Frontal cortex (tissue), 4 donors: ENCODE measurements at places on chromosomes 2 and 18.

- DNase-seq = no peak
These were observed 38.6 kb upstream of the RASGRP3 start for GRCh38 chr2:33437815-33438214.

GRCh38 chr2:225599856-225600255 is 200.3 kb downstream of the NYAP2 start:
- DNase-seq = no peak

GRCh38 chr2:120239488-120240287 is 13.0 kb upstream of the RALB start:
- DNase-seq = no peak

DNA sequence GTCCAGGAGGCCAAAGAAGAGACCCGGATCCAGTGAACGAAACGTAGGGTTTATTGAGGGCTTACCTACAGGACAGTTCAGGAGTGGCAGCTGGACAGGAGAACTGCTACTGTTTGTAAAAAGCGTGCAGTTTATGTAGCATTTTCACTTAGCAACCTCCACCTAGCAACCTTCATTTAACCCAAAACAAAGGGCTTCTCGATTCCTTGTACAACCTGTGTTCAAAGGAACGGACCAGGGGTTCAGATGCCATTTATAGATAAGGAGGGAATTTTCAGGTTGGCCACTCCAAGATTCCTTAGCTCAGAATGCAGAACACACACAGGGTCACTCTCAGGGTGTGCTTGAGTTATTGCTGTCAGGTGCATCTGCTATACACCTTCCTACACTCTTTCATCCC is 65.1 kb upstream of the YWHAQ start:
- no peak for DNase-seq

DNA sequence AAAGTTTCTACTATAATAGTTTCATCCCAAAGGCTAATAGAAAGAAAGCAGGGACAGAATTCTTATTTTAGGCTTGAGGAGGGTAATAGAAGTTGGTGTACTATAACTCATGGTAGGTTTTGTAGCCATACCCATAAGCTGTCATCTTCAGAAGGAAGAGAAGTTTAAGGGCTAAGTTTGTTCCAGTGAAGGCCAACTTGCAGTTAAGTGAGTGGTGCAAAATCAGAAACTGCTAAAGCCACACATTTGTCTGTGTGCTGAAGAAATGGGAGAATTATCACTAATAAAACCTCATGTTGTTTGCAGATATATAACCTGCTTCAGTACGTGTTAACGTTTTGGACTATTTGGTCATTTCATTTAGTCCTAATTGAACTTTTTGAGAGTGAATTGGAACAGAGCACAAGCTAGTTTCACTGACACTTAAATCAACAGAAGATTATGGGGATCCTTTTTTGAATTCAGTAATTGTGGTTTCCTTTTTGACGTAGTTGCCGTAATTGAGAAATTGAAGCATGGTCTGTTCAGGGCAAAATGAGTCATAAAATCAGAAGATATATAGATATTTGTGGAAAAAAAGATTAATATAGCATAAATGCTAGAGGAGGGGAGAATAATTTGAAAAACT is 69.1 kb downstream of the PHLPP1 start:
- no peak for DNase-seq

- no peak for DNase-seq
These were observed 103.9 kb upstream of the COL3A1 start for GRCh38 chr2:188870289-188870688.

DNA sequence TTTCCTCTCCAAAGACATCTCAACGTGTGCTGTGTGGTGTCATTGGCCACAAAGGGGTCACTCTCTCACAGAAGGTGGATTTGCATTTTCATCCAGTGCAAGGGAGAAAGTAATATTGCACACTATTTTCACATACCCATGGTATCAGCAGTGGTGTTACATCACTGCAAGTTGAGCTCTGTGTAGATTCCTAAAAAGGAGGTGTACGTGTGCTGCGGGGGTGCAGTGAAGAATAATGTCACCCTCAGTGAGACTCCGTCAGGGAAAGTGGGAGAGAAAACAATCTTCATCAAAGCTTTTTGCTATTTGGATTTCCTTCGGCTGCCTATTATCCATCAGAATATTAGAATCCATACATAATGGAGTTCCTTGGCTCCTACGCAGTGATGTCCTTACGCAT is 733.8 kb upstream of the FANCL start:
- DNase-seq = no peak

- no peak for DNase-seq
These were observed 64.6 kb upstream of the ATG16L1 start for GRCh38 chr2:233186851-233187250.

GRCh38 chr2:45007961-45008295 is 1.3 kb downstream of the SIX2 start:
- peak; percentile 28 for DNase-seq

DNA sequence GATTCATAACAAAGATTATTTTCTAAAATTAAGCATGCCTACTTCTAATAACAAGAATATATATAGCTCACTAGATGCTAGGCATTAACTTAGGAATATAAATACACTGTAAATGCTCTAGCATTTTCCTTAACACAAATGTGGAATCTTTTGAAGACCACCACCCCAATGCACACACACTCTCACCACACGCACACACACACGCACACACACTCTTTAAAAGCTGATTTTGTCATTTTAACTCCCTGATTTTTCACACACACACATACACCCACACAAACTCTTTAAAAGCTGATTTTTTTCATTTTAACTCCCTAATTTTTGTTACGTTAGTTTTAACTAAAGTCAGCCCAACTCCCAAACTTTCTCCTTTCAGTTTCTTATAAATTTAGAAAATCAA is 3.0 kb downstream of the COL5A2 start:
- no peak for DNase-seq

GRCh38 chr2:187842315-187842714 is 288.1 kb upstream of the TFPI start:
- no peak for DNase-seq

- no peak for DNase-seq
These were observed 99.9 kb downstream of the GALNT14 start for GRCh38 chr2:31038385-31038784.

GRCh38 chr2:226488034-226488433 is 311.6 kb downstream of the IRS1 start:
- no peak for DNase-seq

DNA sequence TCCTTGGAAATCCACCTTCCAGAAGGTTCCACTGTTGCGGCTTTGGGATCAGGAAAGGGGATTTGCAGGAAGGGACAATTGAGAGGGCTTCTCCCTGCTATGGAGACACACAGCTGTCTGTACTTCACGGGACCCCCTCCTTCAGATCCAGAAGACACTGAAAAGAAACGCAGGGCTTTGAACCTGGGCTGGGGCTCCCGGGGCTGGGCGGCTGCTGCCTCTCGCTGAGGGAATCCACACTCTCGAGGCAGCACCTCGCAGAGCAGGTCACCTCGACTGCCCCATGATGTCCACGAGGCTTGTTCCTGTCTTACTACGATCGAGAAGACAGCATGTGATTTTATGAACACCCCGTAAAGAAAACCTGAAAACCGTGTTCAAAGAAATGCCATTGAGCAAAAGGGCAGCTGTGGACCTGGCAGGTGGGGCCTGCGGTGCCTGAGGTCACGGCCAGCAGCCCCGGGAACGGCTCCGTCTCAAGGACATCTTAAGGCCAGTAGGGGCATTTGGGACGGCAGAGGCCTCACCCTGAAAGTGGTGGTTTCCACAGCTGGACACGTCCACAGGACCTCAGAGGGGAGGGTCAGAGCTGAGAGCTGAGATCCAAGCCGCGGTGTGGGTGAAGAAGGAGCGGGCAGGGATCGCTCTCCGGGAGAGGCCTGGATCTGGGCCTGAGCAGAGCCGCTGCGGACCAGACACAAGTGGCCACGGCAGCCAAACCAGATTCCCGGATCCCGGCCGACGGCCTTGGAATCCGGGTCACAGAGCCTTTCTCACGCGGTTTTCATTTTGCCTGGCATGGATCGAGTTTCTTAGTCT is 165.7 kb downstream of the RTP5 start:
- no peak for DNase-seq

GRCh38 chr2:30710016-30710415 is 97.2 kb downstream of the CAPN13 start:
- no peak for DNase-seq

GRCh38 chr2:240643093-240643810 is 18.0 kb downstream of the GPR35 start:
- DNase-seq = no peak

- DNase-seq = no peak
These were observed 48.2 kb downstream of the DIS3L2 start for GRCh38 chr2:232009639-232010274.

DNA sequence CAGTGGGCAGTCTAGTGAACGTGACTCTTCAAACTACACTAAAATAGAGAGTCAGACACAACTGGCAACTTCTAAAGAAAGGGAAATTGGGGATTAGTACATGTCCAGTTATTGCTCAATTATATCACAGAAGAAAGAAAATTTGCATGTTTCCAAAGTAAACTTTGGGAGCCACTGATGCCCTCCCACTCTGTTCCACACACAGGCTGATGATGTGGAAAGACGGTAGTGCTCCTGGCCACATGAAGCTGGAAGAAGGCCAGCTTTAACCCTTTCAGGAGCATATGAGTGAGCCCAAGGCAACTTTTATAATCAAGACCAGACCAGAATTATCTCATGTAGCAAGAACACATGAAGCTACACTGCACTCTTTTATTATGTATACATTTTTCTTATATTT is 141.0 kb downstream of the NR4A2 start:
- no peak for DNase-seq

DNA sequence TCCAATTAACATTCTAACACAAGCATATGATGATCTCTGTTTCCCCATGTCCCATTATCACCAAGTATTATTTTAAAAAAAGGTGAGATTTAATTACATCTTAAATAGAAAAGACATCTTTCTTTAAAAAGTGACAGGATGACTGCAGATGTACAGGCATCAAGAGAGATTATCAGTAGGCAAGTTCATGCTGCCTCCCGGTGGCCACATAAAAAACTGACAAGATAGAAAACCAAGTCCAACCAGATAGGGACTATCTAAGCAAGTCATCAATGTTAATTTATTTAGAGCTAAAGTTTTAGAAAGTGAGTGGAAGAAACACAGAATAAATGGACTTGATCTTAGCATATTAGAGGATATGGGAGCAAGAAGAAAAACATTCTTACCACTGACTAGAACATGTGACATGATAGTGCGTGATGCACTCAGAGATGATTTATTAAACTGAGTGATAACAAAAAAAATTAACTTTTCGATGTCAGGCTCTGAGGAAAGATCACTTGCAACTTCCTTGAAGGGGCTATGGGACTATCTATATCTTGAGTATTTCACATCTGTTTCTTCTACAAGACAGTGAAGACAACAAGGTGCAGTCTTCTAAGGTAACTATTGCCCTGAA is 5.4 kb upstream of the TDRD15 start:
- DNase-seq = peak; percentile 20

DNA sequence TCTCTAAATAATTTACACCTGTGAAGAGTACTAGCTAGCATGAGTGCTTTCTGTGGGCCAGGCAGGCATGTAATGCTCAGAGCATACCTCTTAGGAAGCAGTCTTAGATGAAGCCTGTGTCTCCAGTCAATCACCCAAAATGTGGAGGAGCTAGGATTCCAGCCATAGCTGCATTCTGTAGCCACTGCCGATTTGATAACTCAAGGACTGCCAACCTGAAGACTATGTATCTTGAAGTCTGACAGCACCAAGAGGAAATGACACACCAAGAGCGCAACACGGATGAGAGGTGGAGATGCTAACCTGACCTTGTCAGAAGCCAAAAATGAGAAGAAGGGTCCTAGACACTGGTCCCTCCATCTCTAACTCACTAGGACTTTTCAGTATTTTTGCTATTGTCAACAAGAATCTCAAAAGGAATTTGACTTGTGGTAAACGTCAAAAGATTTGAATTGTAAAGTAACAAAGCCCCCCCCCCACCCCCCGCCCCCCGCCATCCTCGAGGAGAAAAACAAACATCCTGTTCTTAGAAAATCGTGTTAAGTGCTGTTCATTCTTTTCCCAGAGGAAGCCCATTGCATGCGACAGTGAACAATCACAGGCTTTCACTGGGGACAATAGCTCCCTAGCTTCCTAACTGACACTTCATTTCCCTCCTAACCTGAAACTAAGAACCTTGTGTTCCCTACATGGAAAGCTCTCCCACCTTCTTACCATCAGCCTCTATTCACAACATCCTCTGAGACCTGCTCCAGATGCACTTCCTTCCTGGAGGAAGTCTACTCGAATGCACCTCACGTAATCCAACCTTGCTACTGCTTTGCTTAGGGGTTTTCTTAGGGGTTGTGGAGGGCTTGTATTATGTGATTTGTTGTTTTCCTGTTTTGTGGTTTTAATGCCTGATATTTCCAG is 14.7 kb downstream of the CDC42EP3 start:
- DNase-seq = no peak
